ENCODE measurements at places on chromosomes 1 and 21.

GRCh38 chr1:53716150-53716549 is 22.8 kb downstream of the GLIS1 start:
- DNase-seq = no peak

GRCh38 chr1:48793863-48794262 is 17.2 kb upstream of the BEND5 start:
- DNase-seq = no peak

- no peak for DNase-seq
Observed at GRCh38 chr1:33382661-33383415, 48.1 kb downstream of the PHC2 start.

DNA sequence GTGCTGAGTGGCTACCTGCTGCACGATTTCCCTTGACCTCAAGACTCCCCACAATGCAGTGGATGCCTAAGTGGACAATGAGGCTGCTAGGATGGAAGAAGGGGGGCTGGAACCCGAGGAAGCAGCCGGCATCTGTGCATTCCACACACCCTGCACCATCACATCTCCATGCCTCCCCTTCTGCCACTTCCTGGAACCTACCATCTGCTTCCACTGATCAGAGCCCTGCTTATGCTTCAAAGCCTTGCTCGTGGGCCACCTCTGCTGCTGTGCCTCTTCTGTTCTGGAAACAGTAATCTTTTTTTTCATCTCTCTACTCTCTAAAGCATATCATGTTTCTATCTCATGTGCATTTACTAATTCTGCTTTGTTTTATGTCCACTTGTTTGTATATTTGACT is 66.2 kb upstream of the WDR26 start:
- DNase-seq = no peak

Data from CD4-positive, alpha-beta T cell treated with Interferon alpha-2 for 1 hour (primary cell).